ENCODE measurements at places on chromosomes 2 and 18. TPM values are rescaled to one million over a fixed set of nuclear protein-coding genes. Genes with fewer than 3 reads are reported as not detected.

DNA sequence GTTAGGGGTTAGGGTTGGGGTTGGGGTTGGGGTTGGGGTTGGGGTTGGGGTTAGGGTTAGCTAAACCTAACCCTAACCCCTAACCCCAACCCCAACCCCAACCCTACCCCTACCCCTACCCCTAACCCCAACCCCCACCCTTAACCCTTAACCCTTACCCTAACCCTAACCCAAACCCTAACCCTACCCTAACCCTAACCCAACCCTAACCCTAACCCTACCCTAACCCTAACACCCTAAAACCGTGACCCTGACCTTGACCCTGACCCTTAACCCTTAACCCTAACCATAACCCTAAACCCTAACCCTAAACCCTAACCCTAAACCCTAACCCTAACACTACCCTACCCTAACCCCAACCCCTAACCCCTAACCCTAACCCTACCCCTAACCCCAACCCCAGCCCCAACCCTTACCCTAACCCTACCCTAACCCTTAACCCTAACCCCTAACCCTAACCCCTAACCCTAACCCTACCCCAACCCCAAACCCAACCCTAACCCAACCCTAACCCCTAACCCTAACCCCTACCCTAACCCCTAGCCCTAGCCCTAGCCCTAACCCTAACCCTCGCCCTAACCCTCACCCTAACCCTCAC is 24.1 kb upstream of the RABL2A start:
- DNase-seq: no peak

GRCh38 chr2:42421601-42422239 is 60.7 kb upstream of the COX7A2L start:
- DNase-seq: no peak

- DNase-seq: no peak
Observed at GRCh38 chr2:197209246-197209645, 101.3 kb downstream of the ANKRD44 start.

DNA sequence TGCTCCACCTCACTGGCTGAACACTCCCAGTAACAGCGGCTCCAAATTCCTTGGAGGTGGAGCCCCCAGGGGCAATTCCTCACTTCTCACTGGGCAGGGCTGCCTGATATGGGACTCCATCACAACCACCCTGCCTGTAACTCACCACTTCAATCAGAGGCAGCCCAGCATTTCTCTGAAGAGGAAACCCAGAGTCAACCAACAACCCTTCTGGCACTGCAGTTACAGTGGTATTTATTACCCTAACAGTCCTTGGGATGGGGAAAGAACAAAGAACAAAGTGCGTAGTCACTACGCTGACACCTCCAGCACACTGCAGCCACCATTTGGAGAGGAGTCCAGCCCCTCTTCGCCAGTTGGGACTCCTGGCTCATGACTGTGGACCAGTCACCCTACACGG is 85.7 kb upstream of the GALNT13 start:
- no peak for DNase-seq

DNA sequence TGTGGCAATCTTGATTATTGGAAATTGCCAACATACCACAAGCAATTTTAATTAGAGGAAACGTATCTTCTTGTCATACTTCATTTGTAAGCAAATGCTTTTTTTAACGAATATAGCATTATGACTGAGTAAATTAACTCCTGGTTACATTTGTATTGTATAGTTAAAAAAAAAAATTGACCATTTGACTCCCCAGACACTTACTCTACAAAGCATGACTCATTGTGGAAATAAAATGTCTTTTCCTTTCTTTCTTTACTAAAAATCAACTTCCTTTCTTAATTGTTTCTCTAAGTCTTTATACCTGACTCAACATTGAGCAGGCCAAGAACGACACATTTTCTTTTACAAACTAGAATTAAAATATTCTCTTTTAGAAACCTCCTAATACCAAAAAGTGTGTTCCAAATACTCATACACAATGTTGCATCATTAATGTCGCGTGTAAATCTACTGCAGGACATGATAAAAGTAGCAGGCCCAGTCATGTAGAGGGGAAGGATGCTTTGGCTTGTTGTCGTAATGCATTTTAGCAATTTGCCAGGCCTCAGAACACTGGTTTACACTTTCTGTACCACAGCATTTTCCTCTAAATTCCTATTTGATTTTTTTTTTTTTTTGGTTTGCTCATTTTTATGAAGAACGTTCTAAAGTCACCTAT is 349.6 kb upstream of the KCNH7 start:
- DNase-seq: no peak

- no peak for DNase-seq
Observed at GRCh38 chr18:46756025-46756558, 761 bp downstream of the ST8SIA5 start.

DNA sequence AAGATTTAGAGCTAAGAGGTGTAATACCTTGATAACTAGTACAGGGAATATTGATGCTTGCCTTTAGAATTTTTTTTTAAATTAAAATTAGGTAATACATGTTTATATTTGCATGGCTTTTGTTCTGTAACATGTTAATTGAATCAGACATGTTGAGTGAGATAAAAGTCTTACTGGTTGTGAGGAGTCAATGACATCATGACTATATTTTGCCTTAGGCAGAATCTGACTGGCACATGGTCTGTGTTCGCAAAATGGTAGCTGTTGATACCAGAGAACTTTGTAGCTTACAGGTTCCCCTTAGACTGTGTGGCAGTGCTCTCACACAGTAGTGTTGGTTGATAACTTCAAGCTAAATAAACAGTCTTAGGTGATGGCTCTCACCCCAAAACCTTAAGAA is 199.7 kb downstream of the PTPRM start:
- no peak for DNase-seq

- DNase-seq: no peak
Observed at GRCh38 chr2:72146347-72147302, 1.0 kb downstream of the CYP26B1 start.

DNA sequence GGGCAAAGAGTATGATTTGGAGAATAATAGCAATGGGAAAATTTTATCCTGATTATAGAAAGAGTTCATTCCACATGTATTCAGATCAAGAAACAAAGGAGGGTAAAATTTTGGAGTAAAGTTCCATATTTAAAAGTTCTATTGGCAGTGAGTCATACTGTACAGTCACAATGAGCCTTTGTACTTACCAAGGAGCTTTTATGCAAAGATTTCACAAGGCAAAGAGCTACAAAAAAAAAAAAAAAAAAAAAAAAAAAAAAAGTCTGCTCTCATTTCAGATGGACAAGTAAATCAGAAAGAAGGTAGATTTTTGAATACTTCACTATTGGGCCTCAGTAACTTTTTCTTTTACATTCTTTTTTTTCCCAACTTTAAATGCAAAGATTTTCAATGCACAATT is 1802.2 kb upstream of the PIK3C3 start:
- DNase-seq: no peak

- no peak for DNase-seq
Observed at GRCh38 chr2:61688369-61689334, 150.5 kb upstream of the XPO1 start.

DNA sequence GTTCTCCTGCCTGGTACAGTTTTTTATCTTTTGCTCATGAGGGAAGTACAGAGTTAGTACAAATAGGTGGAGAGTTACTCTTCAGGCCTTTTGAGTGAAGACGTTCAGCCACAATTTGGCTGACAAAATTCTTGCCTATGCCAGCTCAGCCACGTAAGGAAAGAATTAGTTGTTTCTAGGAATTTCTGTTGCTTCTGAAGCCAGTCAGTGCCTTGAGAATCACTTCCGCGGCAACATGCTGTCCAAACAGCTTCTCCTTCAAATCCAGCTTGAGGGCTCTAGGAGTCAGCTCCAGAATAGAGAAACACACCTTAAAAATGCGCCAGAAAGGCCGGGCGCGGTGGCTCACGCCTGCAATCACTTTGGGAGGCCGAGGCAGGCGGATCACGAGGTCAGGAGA is 27.5 kb downstream of the M1AP start:
- no peak for DNase-seq

- DNase-seq: no peak
Observed at GRCh38 chr2:241617431-241618154, 19.4 kb downstream of the THAP4 start.

DNA sequence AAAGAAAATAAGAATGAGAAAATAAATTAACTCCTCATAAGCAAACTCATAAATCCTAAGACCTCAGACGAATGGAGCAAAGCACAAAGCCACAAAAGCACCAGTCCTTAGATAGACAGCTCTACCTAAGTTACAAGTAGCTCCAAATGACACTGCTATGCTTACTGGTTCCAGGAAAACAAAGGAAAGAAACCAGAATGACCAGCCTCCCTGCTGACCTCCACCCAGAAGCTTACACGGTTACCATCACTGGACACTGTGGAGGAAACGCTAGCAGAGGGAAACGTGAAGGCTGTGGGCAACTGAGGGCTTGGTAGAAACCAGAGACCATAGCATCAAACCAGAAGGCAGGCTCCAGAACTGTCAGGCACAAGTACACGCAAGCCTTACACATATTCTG is 67.8 kb downstream of the STK39 start:
- DNase-seq: no peak

DNA sequence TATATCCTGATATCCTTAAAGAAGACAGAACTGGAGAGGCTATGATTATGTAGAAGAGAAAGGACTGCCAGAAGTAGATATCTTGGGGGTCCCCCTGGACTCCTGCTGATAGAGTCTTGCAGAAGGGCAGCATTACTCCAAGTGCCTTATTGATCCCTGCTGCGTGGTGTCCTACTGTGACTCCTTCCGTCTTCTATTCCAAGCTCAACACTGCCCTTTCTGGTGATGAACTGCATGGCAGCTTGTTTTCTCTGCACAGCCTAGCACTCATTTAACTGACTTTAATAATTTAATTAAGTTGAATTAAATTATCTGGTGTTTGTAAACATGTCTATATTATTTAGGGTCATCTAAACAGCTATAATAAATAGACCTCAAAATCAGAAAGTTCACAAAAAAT is 194.1 kb upstream of the DSEL start:
- DNase-seq: no peak

DNA sequence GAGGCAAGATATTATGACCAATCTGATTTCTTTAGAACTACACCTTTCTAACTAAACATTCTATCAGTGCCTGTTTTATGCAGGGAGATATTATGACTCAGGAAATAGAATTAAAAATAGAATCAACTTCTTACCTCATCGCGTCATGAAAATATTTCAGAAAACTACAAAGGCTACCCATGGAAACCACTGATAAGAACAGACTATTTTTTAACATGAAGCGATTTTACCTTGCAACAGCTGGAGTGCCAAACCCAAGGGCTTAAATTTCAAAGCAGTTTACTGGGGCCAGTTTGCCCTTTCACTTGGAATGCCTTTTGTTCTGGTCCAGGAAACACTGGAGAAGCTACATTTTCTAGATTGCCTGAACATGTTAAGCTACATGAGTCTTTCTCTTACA is 304.8 kb upstream of the CCDC68 start:
- no peak for DNase-seq

- DNase-seq: no peak
Observed at GRCh38 chr2:45289997-45290709, 280.9 kb upstream of the SIX2 start.

DNA sequence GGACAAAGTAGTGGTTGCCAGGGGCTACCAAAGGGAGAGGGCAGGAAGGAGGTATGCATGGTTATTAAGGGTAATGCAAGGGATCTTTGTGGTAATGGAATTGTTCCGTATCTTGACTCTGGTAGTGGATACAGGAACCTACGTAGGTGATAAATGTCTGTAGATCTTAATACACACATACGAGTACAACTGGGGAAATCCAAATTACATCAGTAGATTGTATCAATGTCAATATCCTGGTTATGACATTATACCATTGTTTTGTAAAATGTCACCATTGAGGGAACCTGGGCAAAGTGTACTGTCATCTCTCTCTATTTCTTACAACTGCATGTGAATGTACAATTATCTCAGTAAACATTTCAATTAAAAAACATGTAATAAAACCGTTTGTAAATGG is 56.2 kb downstream of the ALPK2 start:
- DNase-seq: no peak

GRCh38 chr2:206937555-206937954 is 1.8 kb upstream of the CPO start:
- DNase-seq: no peak

- peak; percentile 34 for DNase-seq
Observed at GRCh38 chr2:131394147-131394931, 30.4 kb upstream of the RAB6D start.

GRCh38 chr18:396251-396555 is 104.3 kb downstream of the COLEC12 start:
- DNase-seq: no peak

DNA sequence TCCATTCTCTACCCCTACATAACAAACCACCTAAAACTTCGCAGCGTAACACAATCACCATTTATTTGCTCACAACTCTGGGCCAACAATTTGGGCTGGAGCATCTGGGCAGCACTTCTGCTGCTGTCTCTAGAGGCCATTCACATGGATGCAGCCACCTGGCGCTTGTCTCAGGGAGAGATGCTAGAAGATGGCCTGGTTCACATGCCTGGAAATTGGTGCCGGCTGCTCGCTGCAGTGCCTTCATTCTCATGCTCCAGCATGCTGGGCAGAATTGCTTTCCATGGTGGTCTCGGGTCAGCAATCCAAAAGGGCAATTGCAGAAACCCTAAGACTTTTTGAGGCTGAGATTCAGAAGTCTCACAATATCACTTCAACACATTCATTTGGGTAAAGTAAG is 157.4 kb downstream of the SUCLG1 start:
- DNase-seq: no peak

DNA sequence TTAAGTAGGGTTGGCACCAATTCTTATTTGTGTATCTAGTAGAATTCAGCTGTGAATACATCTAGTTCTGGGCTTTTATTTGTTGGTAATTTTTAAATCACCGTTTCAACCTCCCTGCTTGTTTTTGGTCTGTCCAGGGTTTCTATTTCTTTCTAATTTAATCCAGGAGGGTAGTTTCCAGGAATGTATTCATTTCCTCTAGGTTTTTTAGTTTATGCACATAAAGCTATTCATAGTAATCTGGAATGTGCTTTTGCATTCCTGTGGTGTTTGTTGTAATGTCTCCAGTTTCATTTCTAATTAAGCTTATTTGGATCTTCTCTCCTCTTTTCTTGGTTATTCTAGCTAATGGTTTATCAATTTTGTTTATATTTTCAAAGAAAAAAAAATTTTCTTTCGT is 1361.8 kb upstream of the DDX18 start:
- no peak for DNase-seq

Gene E2F6
- 21.4 TPM for total RNA-seq

Gene ZAP70
- total RNA-seq: 2.6 TPM

Gene FBLN7
- total RNA-seq: 9.3 TPM

Gene TMBIM1
- 137 TPM for total RNA-seq
